Neuronal stem cell (in vitro differentiated cells): ENCODE measurements at places on chromosomes 3 and 15.

- no peak for DNase-seq
Observed at GRCh38 chr3:171850320-171850959, 7.3 kb downstream of the TMEM212 start.

- DNase-seq, result no peak
Observed at GRCh38 chr3:143158014-143158988, 38.7 kb downstream of the CHST2 start.

DNA sequence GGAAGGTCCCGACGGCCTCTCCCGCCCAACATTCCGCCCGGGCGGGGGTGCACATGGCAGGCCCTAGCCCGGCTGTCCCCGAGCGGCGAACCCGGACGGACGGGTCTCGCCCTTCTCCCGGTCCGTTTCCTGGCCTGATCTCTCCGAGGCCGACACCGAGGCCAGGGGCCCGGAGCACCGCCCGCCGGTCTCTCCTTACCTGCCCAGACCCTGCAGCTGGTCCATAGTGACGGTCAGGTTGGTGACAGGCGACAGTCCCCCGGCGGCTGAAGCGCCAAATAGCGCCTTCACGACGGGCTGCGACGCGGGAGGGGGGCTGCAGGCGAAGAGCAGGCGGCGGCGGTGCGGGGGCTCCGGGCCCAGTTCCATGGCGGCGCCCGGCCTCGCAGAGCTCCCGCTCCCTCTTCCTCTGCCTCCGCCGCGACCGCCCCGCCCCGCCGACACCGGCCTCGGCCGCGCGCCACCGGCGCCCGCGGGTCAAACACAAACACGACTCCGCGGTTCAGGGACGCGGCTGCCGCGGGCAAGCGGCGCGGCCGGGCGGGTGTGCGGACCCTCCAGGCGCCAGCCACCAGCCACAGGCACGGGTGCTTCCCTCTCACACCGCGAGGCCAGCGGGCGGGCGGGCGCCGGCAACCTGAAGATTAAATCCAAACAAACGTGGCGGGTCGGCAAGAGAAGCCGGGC lies 495 bp downstream of the CDC25A start:
- DNase-seq, result peak; percentile 11

- no peak for DNase-seq
Observed at GRCh38 chr3:133591271-133591742, 17.8 kb downstream of the CDV3 start.

- no peak for DNase-seq
Observed at GRCh38 chr3:53495520-53496391, 1.3 kb downstream of the CACNA1D start.

GRCh38 chr3:139695426-139696313 lies 17.9 kb upstream of the NMNAT3 start:
- no peak for DNase-seq

- no peak for DNase-seq
Observed at GRCh38 chr3:33773637-33774036, 24.8 kb upstream of the PDCD6IP start.

GRCh38 chr3:58492494-58492905 lies 604 bp downstream of the KCTD6 start:
- DNase-seq, result no peak

GRCh38 chr3:127019449-127019848 lies 36.5 kb downstream of the PLXNA1 start:
- DNase-seq, result no peak

GRCh38 chr3:94004301-94004910 lies 24.0 kb downstream of the STX19 start:
- DNase-seq, result no peak

DNA sequence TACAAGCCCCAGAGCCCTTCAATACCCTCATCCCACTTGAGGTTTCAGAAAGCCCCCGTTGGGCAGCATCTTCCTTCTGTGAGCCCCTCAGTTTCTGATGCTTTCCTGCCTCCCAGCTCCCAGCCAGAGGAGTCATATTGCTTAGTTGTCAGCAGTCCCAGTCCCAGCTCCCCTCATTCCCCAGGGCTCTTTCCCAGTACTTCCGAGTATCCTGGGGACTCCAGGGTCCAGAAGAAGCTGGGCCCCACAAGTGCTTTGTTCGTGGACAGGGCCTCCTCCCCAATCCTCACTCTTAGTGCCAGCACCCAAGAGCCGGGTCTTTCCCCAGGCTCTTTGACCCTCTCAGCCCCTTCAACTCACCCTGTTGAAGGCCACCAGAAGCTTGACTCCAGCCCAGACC lies 43.9 kb downstream of the CDAN1 start:
- no peak for DNase-seq

- DNase-seq, result no peak
Observed at GRCh38 chr3:11047500-11047899, 55.0 kb downstream of the SLC6A1 start.

DNA sequence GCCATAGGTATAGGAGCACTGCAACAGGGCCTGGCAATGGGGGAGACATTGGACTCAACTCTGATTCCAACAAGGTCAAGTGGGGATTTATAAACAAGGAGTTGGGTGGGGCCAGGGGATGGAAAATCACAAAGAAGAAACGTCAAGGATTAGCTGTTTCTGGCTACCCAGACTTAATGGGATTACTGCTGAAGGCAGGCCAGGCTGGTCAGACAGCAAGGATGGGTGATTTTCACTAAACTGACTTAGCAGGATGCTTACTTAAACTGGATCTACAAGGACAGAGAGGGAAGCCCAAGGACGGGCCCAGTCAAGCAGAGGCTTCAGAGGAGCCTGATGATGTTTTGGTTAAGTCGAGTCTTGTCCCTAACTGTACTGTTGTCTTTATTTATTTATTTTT lies 76.2 kb downstream of the USP13 start:
- DNase-seq, result no peak

DNA sequence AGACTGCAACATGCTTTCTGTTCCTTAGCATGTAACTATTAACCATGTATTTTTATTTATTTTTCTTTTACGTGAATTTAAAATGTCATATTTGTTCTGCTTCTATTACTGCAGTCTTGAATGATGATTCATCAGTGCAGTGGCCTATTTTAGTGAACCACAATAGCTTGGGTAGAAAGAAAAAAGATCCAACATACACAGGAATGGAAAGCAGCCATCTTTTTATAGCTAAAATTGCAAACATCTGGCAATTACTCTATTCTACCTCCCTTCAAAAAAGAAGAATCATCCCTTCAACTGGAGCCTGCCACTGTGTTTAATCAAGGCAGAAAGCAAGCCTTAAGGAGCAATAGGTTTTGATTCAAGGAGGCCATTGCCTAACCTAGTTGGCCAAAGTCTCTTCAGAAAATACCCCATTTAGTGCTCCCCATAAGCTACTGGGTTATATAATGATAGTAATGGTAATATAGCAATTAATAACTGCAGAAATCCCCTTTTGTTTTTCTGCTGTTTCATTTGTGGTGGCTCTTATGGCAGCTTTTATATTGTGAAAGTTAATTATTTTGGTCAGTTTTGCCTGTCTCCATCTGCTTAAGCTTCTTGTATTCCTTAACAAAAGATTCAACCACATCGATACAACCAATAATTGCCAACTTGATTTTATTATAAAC lies 267.3 kb downstream of the LPP start:
- no peak for DNase-seq

DNA sequence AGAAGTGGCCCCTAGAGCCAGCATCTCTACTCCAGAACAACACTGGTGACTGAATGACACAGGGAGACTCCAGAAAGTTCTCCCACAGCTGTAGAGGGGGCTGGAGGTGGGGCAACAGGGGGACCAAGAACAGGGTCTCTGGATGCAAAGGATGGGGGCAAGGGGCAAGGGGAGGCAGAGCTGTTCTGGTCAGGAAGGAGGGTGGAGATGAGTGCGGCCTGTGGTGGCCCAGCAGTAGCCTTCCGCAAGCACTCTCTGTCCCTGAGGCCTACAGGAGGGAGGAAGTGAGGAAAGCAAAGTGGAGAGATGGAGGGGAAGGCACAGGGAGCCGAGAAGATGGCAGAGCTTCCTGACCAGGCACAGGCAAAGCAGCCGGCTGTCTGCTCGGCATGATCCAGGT lies 56.5 kb downstream of the HOMER2 start:
- no peak for DNase-seq

DNA sequence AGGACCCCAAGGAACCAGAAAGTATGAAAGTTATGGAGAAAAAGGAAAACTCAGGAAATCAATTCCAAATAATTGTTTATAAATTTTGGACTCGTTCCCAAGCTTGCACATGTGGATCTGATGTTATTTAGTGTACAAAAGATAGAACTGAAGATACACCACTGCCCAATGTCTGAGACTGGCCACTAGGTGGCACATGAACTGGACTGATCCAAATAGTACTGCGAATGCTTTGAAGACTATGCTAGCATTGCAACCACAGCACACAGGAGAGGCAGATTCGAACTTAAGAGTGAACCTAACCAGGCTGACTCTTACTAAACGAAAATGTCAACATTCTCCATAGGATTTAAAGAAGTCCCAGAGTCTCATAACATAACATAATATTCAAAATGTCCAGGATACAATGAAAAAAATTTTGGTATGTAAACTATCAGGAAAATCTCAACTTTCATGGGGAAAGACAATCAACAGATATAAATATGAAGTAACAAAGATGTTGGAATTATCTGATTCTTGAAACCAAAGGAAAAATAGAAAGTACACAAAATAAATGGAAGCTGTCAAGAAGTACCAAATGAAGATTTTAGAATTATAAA lies 596.7 kb downstream of the FGF12 start:
- peak; percentile 3 for DNase-seq

- DNase-seq, result no peak
Observed at GRCh38 chr3:88879905-88880304, 227.5 kb upstream of the EPHA3 start.

DNA sequence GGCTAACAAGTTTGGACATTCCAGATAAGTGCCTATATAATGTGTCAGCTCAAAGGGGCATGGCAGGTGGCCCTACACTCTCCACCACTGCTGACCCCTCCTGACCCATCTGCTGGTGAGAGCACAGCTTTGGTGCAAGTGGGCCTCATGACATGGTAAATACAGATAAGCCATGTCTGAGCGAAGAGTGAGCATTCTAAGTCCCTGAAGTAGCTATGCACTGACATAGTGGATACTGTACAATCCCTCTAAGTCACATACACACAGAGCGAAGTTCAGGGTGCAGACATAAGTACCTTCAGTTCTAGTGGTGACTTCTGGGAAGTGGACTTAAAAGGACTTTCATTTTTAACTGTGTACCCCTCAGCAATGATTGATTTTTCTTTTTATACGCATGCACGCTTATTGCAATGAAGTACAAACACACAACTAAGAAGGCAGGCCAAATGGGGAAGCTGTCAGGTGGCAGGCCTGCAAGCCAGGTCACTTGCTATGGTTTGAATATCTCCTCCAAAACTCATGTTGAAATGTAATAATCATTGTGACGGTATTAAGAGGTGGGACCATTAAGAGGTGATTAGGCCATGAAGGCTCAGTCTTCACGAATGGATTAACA lies 41.5 kb downstream of the TBC1D2B start:
- no peak for DNase-seq

DNA sequence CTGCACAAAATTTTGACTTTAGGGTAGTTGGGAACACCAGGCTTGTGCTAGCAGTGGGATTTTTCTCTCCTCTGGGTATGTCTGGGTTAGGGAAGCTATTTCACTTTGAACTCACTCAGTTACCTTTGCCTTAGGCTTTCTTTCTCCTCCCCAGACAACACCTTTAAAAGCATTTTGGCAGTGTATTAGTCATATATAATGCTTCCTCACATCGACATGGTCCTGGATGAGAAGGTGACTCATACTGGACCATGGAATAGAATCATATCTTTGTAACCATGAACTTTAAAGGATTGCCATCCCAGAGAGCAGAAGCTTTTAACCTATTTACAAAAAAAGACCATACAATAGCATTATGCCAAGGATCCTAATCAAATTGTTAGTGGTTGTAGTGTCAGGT lies 2.7 kb downstream of the RYR3 start:
- DNase-seq, result no peak

- DNase-seq, result no peak
Observed at GRCh38 chr3:101117465-101117864, 124.2 kb upstream of the ABI3BP start.

DNA sequence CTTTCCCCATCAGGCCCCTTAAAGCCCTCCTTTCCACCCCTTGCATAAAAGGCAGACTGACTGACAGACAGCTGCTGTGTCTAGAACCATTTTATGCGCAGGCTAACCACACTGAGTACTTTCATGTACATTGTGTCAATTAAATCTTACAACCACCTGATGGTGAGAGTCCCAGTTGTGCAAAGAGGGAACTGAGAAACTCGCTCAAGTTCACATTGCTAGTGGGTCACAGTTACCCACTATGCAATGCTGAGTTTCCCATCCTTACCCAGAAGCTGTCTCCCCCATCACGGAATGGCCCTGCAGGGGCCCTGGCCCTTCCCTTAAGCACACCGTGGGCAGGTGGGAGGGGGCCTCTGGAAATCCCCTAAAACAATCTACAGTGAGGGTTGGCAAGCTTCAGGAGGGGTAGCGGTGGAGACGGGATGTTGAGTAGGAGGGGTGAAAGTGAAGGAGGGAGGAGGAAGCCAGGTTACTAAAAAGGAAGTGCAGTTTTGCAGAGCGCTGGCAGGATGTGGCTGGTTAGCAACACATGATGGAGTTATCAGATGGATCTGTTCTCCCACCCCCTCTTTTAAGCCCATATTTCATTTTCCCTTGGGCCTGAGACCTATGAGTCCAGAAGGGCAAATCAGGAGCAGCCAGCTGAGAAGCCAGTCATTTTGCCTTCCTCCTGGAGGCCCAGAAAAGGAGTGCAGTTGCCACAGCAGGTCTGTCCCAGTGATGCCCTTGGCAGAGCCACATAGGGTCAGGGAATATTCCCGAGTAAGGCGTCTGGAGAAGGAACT lies 30.0 kb downstream of the STARD5 start:
- DNase-seq, result no peak

- no peak for DNase-seq
Observed at GRCh38 chr3:8561370-8561769, 59.7 kb downstream of the LMCD1 start.

DNA sequence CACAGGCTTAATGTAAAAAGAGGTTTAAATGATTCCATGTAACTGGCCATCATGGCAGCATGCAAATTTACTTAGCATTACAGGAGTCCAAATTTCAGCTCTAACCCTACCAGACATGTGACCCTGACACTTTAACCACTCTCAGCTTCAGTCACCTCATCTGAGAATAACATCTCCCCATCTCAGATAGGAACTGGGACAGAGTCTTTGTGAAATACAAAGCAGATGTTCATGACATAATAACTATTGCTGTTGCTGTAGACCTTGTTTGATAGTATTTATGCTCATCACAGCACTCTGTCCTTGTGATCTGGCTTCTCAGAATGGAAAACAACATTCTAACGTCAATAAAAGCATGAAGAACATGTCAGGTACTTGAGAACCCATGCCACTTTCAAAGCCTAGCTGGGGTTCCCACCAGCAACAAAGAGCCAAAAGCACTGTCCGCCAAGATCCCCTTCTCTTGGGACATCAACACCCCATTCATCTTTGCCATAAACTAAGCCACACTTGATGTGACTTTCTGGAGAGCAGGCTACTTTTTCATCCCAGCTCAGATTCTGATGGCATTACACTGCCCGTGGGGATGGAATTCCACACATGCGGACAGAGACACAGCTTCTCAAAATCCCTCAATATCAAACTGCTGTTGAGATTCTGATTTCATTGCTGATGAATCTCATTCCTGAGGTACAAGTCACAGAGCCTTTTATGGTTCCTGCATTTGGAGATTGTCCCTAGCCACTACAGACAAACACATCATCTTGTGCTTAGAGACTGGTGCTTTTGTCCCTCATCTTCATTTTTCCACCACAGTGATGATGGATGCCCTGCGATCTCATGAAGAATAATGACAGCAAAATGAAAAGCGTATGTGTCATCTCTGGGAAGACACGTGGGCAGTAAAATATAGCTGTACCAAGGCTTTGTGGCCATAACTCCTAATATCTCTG lies 202.7 kb downstream of the TNIK start:
- DNase-seq, result no peak

GRCh38 chr3:195450731-195451229 lies 8.0 kb upstream of the ACAP2 start:
- DNase-seq, result no peak
